Activated CD4-positive, alpha-beta T cell treated with anti-CD3 and anti-CD28 coated beads, Interleukin-2, Interleukin-4, amounts not matched to agents 100 ng/mL and 50 ng/mL, durations not matched to agents 16 hours and 8 hours (primary cell): ENCODE measurements at places on chromosomes 5 and 9.
A peak's percentile ranks its signal among the peaks of the same experiment; 100 is the strongest.

DNA sequence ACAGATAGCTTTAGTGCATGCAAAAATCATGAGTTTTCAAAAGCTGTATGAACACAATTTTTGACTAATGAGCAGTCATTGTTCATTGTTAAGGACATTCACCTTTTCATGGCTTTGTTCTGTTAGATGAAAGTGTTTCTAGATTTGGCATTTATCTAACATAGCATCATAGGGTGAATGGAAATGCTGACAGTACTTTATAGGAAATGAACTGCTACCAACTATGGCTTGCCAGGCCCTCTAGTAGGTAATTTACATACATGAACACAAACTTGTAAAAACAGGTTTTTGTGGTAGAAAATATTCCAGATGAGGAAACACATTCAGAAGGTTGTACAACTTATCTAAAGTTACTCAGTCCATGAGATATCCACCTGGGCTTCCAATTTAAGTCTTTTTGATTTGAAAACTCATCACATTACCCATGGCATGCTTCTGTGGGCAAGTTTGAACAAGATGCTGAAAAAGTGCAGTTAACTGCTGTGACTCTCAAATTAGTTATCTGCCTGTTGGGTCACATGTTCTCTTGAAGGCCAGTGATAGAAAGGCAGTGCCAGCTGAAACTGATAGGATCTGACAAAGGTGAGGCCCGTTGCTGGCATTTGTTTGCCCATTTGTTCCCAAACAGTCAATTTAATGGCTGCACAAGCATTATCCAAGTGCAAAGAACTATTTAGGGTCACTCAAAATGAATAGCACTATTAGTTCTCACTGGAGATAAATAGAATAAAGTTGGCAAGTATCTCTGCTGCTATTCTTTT lies 399.1 kb downstream of the MAN2A1 start:
- no peak for DNase-seq

DNA sequence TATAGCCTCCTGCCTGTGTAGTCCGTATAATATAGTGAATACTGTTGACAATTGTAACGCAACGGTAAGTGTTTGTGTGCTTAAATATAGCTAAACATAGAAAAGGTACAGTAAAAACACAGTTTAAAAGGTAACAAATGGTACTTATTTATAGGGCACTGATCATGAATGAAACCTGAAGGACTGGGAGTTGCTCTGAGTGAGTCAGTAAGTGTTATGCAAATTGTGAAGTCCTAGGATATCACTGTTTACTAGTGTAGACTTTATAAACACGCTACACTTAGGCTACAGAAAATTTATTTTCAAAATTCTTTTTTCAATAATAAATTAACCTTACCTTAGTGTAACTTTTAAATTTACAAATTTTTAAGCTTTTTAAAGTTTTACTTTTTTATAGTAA lies 1090.1 kb downstream of the CDH9 start:
- no peak for DNase-seq

DNA sequence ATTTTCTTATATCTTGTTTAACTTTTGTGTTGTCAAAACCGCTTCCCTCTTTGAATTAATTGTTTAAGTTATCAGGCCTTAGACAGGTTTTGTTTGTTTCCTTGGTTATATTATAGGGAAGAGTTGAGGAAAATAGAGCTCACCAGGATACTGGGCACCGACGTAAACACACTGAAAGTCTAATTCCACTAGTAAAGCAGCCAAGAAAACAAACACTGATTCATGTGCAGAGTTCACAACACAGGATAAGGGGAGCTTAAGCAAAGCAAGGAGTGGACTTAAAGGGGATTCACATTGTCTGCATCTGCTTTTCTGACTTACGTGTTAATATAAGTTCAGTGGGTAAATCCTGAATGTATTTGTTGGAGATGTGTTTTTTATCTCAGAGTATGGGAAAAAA lies 139.0 kb upstream of the CDH6 start:
- DNase-seq, result no peak

DNA sequence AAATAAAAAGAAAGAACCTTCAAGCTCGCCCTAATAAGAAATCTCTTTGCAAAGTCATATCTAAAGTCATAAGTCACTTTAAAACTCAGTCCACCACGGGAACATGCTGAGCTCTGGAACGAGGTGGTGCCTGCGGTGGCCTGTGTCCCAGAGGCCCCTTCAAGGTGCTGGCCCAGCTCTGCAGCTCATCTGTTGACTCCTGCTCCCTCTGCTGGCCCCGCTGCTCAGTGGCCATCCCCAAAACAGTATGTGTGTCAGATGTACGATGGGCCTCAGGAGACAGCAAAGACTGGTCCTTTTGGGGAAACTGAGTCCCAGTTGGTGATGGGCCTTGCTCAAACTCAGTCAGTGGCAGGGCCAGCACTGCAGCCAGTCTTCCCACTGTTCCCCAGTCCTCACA lies 22.8 kb upstream of the FOXB2 start:
- DNase-seq, result no peak

DNA sequence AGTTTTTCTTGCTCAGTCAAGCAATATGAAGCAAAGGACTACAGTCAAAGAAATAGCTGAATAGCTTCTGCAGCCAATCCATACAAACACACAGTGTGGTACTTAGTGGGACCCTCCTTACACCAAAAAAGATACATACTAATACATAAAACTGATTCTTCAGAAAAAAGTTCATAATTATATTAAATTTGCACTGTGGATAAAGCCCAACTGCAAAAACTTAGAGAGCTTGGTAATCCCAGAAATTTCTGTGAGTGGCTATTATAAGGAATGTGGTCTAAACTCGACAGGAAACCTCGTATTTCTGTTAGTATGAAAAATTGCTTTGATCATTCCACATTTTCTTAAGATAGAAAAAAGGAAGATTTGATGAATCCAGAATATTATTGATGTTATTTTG lies 245.4 kb downstream of the FBXL17 start:
- no peak for DNase-seq

GRCh38 chr9:88753691-88754367 lies 218.9 kb downstream of the NXNL2 start:
- DNase-seq, result no peak

DNA sequence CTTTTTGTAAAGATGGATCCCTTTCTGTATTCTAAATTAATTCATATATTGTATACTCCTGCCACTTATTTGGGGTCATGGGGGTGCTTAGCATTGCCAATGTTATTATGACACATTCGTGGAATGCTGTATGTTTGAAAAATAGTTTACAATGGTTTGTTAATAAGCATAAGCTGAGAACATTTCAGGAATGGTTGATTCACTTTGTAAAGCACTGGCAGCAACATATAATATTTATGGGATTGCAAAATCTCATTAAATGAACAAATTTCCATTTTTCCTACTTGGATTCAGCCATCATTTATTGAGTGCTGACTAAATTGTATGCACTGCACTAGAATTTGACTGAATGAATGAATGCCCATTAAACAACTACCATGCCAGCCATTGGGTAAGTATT lies 215.2 kb upstream of the KLF4 start:
- no peak for DNase-seq

DNA sequence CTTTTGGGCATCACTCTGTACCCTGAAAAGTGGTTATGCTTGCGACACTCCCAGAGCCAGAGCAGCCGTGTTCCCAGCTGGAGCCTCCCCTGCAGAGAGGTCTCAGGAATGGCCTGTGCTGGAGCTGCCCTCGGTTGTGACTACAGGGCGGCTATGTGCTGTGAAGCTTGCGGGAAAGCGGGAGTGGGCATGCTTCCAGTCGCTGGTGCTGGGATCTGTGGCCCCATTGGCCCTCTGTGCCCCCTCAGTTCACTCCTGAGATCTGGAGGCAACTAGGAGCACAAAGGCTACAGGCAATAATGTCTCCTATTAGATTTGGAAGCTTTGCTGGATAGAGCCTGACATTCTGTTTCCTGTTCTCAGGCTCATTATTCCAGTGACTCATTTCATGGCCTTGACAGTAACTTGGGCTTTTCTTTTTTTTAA lies 56.9 kb downstream of the GPR107 start:
- no peak for DNase-seq

GRCh38 chr9:69919461-69920061 lies 98.9 kb downstream of the CFAP95 start:
- DNase-seq, result peak; percentile 54

GRCh38 chr5:10705747-10706146 lies 55.3 kb downstream of the DAP start:
- no peak for DNase-seq

GRCh38 chr9:76109953-76110352 lies 219.5 kb downstream of the PCSK5 start:
- no peak for DNase-seq

DNA sequence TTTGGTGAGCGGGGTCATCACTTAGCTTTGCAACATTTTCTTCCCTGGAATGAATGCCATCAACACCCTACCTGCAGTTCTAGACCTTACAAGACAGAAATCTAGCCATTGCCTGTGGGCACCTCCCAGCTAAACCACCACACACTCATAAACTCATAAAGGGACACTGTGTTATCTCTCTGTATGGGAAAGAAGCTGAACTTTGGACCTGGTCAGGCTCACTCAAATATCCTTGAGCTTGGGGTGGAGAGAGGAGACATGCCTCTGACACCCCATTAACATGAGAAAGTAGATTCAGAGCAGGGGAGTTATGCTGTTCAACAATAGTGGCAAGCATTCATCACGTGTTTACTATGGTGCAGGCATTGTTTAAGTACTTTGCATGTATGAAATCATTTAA lies 205.6 kb downstream of the ZNF462 start:
- no peak for DNase-seq

DNA sequence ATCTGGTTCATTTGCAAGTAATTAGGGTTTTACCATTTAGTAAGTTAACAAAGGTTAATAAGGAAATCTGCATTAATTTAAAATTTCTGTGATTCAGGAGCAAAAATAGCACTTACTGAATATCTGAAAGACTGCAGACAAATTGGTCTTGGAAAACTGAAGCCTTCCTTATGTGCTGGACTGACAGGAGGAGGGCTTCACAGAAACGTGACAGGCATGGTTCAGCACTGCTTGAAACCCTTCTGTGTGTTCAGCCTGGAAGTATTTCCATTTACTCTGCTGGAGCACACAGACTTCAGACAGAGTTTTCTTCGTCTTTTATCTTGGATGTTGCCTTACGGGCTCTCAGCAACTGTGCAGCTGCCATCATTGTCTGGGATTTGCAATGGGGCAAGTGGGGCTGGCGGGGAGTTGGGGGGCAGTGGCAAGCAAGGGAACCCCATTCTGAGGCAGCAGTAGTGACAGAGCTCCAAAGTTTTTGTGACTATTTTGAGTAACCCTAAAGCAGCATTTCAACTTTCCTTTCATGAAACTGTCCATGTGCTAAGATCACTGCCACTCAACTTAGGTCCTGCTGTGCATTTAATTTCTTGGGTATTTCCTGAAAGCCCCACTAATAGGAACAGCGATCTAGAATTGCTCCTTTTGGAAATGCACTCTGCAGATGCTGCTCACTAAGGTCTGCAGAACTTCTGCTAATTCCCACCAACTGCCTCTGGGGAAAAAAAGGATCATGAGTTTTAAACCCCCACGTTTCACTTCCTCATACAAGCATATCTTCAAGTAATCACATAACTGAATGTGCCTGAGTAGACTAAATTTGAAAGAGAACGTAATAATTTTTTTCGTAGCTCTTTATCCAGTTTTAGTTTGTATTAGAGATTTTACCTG lies 56.6 kb downstream of the KCNN2 start:
- no peak for DNase-seq

DNA sequence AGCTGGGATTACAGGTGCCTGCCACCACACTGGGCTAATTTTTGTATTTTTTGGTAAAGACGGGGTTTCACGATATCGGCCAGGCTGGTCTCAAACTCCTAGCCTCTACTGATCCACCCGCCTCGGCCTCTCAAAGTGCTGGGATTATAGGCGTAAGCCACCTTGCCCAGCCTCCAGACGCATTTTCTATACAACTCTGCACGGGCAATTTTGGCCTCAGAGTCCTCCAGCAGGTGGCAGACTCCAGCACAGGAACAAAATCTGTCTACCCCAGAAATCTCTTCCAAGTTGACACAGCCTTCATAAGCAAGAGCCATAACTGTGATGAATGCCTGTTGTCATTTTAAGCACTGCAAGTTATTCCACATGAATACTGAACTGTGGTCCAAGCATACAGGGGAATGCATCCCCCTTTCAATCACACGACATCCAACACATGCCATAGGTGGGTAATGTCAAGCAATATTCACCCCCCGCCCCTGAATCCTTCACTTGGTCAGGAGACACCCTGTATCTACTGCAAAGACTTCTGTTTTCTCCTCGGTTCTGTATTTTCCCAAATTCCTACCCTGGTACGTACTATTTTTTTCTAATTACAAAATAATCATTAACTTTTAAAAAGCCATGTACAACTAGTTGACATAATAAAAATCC lies 50.8 kb downstream of the ALDH7A1 start:
- DNase-seq, result peak; percentile 47

- DNase-seq, result no peak
Measured at GRCh38 chr9:115540091-115540490, 422.1 kb upstream of the TNC start.

- no peak for DNase-seq
Measured at GRCh38 chr5:154220625-154221024, 30.1 kb downstream of the GALNT10 start.

DNA sequence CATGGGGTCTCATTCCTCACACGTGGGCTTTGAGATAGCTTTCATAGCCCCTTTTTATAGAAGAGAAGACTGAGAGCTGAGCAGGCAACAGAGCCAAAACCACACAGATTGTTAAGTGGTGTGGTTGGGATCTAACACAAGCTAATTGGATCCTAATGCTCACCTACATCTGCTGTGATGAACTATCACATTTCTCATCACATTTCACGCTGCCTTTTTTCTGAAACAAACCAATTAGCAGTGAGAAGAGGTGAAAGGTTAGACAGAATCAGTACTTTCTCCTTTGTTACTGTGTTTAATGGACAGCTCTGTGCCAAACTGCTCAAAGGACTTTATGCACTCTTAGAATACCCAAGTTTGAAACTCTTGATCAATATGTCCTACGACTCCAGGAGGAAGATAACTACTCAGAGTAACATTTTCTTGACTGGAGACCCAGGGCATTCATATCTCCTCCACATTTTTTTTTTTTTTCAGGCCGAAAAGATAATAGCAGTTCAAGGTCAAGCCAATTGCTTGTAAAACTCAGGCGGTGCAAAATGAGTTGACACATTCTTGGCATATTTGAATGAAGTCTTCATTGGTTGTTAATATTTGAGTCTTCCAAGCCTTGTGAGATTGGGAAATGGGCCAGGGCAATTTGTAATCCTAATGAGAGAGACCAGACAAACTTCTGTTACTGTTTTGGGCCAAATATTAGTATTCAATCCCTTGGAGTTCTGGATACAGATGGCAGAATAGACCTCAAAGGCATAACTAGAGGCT lies 138.4 kb downstream of the KCTD16 start:
- DNase-seq, result no peak

DNA sequence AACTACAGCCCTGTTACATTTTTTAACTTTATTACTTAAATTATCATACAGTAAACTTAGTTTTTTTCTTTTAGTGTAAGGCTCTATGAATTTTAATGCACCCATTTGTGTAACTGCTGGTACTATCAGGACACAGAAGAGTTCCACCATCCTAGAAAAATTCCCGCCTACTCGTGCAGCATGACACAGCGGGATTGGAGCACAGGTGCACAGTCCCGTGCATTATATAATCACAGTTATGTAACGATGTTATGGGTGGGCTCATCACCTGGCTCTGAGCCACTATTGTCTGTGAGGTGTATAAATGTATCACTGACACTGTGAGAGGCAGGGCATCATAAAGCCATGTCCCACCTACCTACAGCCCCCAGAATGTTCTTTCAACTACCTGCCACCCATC lies 80.7 kb downstream of the DRD1 start:
- DNase-seq, result no peak

- DNase-seq, result peak; percentile 96
Measured at GRCh38 chr9:132354637-132355355, at the start of gene SETX. TSS of gene SETX (minus strand) at chr9:132354986. CDS start at chr9:132349428, 5,558 bp downstream.
